Mucosa of gallbladder (tissue), 1 donor: ENCODE measurements at places on chromosomes 11 and 22. TPM values are rescaled to one million over a fixed set of nuclear protein-coding genes. Genes with fewer than 3 reads are reported as not detected.

REXO2 gene
- 61.5 TPM for total RNA-seq

FOXRED1 gene
- total RNA-seq: 29.3 TPM

APOBEC3A gene
- total RNA-seq: not detected

CEP126 gene
- 10.0 TPM for total RNA-seq

SPDYC gene
- total RNA-seq: not detected

KIRREL3 gene
- 0.66 TPM for total RNA-seq

SPA17 gene
- total RNA-seq: 6.4 TPM

MIAT gene
- total RNA-seq: 2.7 TPM

LRRC55 gene
- 0.09 TPM for total RNA-seq

FOLR1 gene
- 7.0 TPM for total RNA-seq

SCN4B gene
- total RNA-seq: 3.5 TPM

OR2AT4 gene
- not detected for total RNA-seq

KRTAP5-1 gene
- total RNA-seq: not detected

IGLL1 gene
- not detected for total RNA-seq

MMP7 gene
- total RNA-seq: 1,865 TPM

PCSK7 gene
- total RNA-seq: 67.0 TPM

APBB1 gene
- 45.1 TPM for total RNA-seq

INPP5J gene
- total RNA-seq: 8.7 TPM

TESMIN gene
- 4.9 TPM for total RNA-seq

RASSF10 gene
- 15.9 TPM for total RNA-seq

CSTPP1 gene
- total RNA-seq: 39.1 TPM

CCDC87 gene
- 1.0 TPM for total RNA-seq

FDX1 gene
- total RNA-seq: 18.1 TPM

SYCE3 gene
- not detected for total RNA-seq

FOXRED2 gene
- total RNA-seq: 11.3 TPM

LZTR1 gene
- 93.5 TPM for total RNA-seq

APOA5 gene
- 0.29 TPM for total RNA-seq

F2 gene
- 21.4 TPM for total RNA-seq

HBB gene
- total RNA-seq: 65.9 TPM

CLCF1 gene
- total RNA-seq: 4.0 TPM

MRGPRF gene
- 43.8 TPM for total RNA-seq

DCHS1 gene
- total RNA-seq: 25.1 TPM

GSTT2 gene
- total RNA-seq: 0.81 TPM

GUCY1A2 gene
- 3.2 TPM for total RNA-seq

MYBPC3 gene
- not detected for total RNA-seq

DRD4 gene
- 2.6 TPM for total RNA-seq

GPR83 gene
- 0.09 TPM for total RNA-seq

SLC22A25 gene
- 2.0 TPM for total RNA-seq

ISX gene
- total RNA-seq: not detected

MEI1 gene
- total RNA-seq: 1.4 TPM

KRTAP5-11 gene
- total RNA-seq: not detected

MN1 gene
- 17.7 TPM for total RNA-seq

TNNI2 gene
- total RNA-seq: 73.7 TPM

ACR gene
- 0.92 TPM for total RNA-seq

SYNGR1 gene
- total RNA-seq: 41.8 TPM

MOGAT2 gene
- 1.4 TPM for total RNA-seq

SLC22A6 gene
- total RNA-seq: not detected

NAALAD2 gene
- total RNA-seq: 0.95 TPM

SCGB1C1 gene
- total RNA-seq: not detected

ACTN3 gene
- total RNA-seq: 0.12 TPM

SUSD2 gene
- 2.0 TPM for total RNA-seq

CLDN25 gene
- total RNA-seq: not detected

PRCP gene
- total RNA-seq: 48.7 TPM

CALCA gene
- total RNA-seq: not detected
